Activated naive CD4-positive, alpha-beta T cell (primary cell): ENCODE measurements at places on chromosomes 2 and 18.

GRCh38 chr2:19932928-19933327 is 31.1 kb upstream of the TTC32 start:
- no peak for DNase-seq

DNA sequence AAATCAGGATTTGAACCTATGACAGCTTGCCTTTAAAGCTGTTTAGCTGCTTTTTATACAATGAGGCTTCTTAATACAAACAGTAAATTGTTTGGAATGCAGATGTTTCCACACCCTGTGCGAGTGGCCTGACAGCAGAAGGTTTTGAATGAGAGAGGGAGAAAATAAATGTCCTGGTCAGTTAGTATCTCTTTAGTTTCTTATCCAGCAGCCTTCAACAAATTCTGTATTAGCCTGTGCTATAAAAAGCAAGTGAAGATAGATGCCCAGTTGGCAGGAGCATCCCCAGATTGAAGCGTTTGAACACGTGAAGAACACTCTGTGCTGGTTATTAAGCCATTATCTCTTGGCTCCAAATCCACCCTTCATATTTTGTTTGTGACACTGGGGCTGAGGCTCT is 70.6 kb downstream of the CERS6 start:
- no peak for DNase-seq

GRCh38 chr2:239264492-239264837 is 136.4 kb downstream of the HDAC4 start:
- no peak for DNase-seq

DNA sequence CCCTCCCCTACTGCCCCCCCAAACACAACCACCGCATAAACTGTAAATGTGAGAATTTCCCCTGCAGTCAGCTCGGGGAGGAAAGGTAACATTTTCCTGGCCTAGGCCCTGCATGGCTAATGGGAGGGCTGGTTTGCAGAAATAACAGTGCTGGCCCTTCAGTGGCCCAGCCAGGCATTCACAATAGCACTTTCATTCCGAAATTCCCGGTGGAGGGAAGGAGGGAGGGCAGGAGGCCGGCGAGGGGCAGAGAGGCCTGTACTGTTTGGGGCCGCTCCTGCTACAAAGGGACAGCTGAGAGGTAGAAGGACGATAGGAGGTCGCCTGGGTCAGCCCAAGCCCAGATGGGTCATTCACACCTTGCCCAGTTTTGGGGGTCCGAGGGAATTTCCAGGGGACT is 11.3 kb downstream of the CYP26B1 start:
- no peak for DNase-seq

- DNase-seq, result no peak
Observed at GRCh38 chr2:108612153-108612513, 77.9 kb downstream of the LIMS1 start.
